Activated CD4-positive, alpha-beta T cell treated with anti-CD3 and anti-CD28 coated beads, Interleukin-2, amount 10 ng/mL, durations not matched to agents 24 days and 14 days (primary cell): ENCODE measurements at places on chromosomes 6 and 20. TPM values are rescaled to one million over a fixed set of nuclear protein-coding genes. Genes with fewer than 3 reads are reported as not detected.

RAB32 gene
- 0.89 and 0.92 TPM in 2 replicates for total RNA-seq

DNA sequence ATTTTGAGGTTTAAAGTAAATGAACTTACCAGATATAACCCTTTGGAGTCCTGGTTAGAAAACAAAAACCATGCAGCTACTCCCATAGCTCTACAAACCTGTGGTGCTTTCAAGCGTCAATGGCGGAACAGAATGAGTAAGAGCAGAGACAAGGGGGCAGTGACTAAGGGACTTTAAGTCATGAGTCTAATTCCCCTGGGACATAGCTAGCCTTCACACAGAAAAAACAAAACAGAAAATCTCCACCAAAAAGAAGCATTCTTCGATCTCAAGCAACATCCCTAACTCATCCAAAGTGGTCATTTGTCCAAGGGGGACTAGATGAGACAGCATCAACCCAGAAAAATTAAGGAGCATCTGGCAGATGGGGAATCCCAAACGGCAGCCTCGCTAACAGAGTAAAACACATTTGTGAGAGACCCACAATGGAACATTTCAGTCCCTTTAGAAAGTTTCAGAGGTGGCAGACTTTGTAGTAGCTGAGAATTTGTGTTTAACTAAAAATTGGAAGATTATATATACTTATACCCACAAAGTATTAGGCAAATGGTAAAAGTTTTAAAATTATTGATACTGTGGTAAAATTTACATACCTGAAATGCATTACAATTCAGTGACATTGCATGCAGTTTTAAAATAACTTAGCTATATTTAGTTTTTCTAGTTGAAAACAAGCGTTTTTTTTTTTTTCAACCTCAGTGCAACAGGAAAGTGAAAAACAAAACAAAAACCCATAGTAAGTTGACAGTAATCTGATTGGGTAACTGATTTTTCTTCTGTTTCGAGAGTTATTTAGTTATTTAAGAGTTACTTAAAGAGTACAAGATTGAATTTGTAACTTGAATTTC lies 67.5 kb downstream of the KCNQ5 start:
- peaks cover 6% of the 10 kb centered on the region for H3K36me3 ChIP-seq
- H3K4me1 ChIP-seq = peaks cover 4% of the 10 kb centered on the region
- DNase-seq = no peak
- H3K27ac ChIP-seq = peak overlapping the region; percentile 0

- no peak overlapping the region for H3K27ac ChIP-seq
- DNase-seq = no peak
- peaks cover 65% of the 10 kb centered on the region for H3K27me3 ChIP-seq
- H3K36me3 ChIP-seq = no peaks in the 10 kb centered on the region
- no peak overlapping the region for H3K4me3 ChIP-seq
These were observed 2.9 kb upstream of the MDFI start for GRCh38 chr6:41635365-41635764.

DNA sequence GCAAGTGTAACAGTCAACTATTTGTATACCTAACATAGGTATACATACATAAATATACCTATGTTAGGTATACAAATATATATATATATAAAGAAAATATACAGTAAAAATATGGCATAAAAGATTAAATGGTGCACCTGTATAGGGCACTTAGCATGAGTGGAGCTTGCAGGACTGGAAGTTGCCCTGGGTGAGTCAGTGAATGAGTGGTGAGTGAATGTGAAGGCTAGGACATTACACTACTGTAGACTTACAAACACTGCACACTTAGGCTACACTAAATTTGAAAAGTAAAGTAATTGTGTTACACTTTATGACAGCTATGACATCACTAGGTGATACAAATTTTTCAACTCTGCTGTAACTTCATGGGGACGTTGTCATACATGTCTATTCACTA lies 65.6 kb downstream of the CDC5L start:
- no peak for DNase-seq
- no peaks in the 10 kb centered on the region for H3K27me3 ChIP-seq
- H3K4me1 ChIP-seq = no peaks in the 10 kb centered on the region
- H3K36me3 ChIP-seq = peaks cover 8% of the 10 kb centered on the region
- no peak overlapping the region for H3K4me3 ChIP-seq
- H3K27ac ChIP-seq = no peak overlapping the region

- peaks cover 44% of the 10 kb centered on the region for H3K36me3 ChIP-seq
- H3K4me1 ChIP-seq = peaks cover 43% of the 10 kb centered on the region
- H3K4me3 ChIP-seq = peak within 1 kb of the TSS; percentile 92
These were observed at the start of gene PHF1 for GRCh38 chr6:33410711-33411631. PHF1 (plus strand) TSS chr6:33411014; CDS start chr6:33412264, 1,250 bp downstream.
